Thyroid gland (tissue), 4 donors: ENCODE measurements at places on chromosomes 1 and 21. TPM values are rescaled to one million over a fixed set of nuclear protein-coding genes. Genes with fewer than 3 reads are reported as not detected.

DNA sequence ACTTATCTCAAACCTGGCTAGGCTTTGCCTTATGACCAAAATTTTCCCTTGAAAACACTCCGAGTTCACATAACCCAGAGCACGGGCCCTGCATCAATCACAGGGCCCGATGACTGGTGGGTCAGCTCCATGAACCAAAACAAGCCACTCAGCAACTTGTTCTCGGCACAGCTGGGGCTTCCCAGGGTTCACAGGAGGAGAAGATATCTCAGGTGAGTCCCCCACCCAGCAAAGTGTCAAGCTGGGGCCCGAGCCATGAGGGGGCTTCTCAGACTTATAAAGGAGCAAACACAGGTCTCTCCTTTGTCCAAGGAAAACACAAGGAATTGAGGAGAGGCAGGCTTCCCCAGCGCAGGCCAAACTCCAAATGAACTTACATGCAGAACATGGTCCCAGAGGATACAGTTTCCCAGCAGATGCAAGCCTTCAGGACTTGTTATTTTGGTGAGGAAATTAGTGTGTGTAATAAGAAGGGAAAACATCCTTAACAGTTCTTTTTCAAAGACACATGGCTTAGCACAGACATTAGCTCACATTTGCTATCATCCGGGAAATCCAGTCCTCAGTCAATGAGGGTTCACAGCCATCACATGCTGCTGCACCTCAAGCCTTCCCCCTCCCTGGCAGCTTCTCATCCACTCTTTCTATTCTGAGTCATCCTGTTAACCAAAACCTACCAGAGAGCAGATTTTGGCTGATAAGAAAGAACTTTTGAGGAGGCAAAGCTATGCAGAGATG lies 98.1 kb upstream of the NFIA start:
- DNase-seq: no peak
- H3K4me3 ChIP-seq: no peak overlapping the region
- H3K4me1 ChIP-seq: no peaks in the 10 kb centered on the region
- H3K27ac ChIP-seq: peak overlapping the region; percentile 6

GRCh38 chr1:247322849-247323586 lies 8.6 kb downstream of the ZNF496 start:
- no peak overlapping the region for H3K27ac ChIP-seq
- H3K36me3 ChIP-seq: peaks cover 31% of the 10 kb centered on the region
- no peak overlapping the region for H3K4me3 ChIP-seq
- DNase-seq: no peak
- H3K4me1 ChIP-seq: no peaks in the 10 kb centered on the region
- no peaks in the 10 kb centered on the region for H3K27me3 ChIP-seq

- no peaks in the 10 kb centered on the region for H3K4me1 ChIP-seq
- no peaks in the 10 kb centered on the region for H3K36me3 ChIP-seq
- H3K27ac ChIP-seq: no peak overlapping the region
- DNase-seq: no peak
Observed at GRCh38 chr1:175129997-175130648, 62.5 kb downstream of the KIAA0040 start.

- H3K36me3 ChIP-seq: no peaks in the 10 kb centered on the region
- H3K4me3 ChIP-seq: no peak overlapping the region
- no peak overlapping the region for H3K27ac ChIP-seq
- H3K4me1 ChIP-seq: no peaks in the 10 kb centered on the region
- no peak for DNase-seq
- H3K27me3 ChIP-seq: no peaks in the 10 kb centered on the region
Observed at GRCh38 chr1:201113451-201114244, 1.4 kb upstream of the CACNA1S start.

GRCh38 chr1:228207851-228208821 lies at the start of gene OBSCN:
Gene OBSCN, plus strand, starts transcription at chr1:228208044. Its CDS starts 3,740 bp downstream, at chr1:228211784.
- no peaks in the 10 kb centered on the region for H3K27me3 ChIP-seq
- H3K4me1 ChIP-seq: no peaks in the 10 kb centered on the region
- H3K27ac ChIP-seq: no peak within 1 kb of the TSS
- H3K36me3 ChIP-seq: no peaks in the 10 kb centered on the region

The FCRL1 gene
- total RNA-seq: not detected

The AKR7A3 gene
- 1.9 TPM for total RNA-seq

The MYBPHL gene
- not detected for total RNA-seq

The S100A9 gene
- total RNA-seq: 72.5 TPM

The SPAG17 gene
- total RNA-seq: 4.8 TPM
